ENCODE measurements at places on chromosomes 7 and 10.

GRCh38 chr7:100513212-100513810, 25.7 kb upstream of the AGFG2 start:
- no peak overlapping the region for H3K27ac ChIP-seq
- no peaks in the 10 kb centered on the region for H3K36me3 ChIP-seq
- no peaks in the 10 kb centered on the region for H3K4me1 ChIP-seq

DNA sequence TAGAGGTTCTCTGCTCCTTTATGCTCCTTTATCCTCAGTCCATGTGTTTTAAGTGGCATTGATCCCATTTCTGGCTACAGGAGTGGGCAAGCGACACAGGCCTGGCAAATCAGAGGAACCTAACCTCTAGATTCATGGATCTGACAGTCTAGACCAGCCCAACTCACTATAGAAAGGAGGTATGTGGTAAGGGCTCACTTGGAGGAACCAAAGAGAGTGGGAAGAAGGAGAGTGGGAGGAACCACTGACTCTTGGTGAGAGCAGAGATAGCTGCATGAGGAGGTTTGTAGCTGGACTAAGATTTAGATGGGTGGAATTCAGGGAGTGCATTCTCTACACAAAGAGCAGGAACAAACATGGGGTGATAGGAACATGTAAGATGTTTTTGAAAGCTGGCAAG, 11.6 kb upstream of the FRAT1 start:
- no peak overlapping the region for H3K27ac ChIP-seq
- no peak for DNase-seq
- no peaks in the 10 kb centered on the region for H3K36me3 ChIP-seq

- peaks cover 7% of the 10 kb centered on the region for H3K36me3 ChIP-seq
- peaks cover 50% of the 10 kb centered on the region for H3K4me1 ChIP-seq
- peak; percentile 82 for DNase-seq
- no peaks in the 10 kb centered on the region for H3K27me3 ChIP-seq
Observed at GRCh38 chr10:104331208-104331838, 6.9 kb downstream of the ITPRIP start.

- H3K27me3 ChIP-seq: no peaks in the 10 kb centered on the region
- H3K4me3 ChIP-seq: no peak overlapping the region
- no peak overlapping the region for H3K27ac ChIP-seq
- DNase-seq: no peak
- no peaks in the 10 kb centered on the region for H3K36me3 ChIP-seq
Observed at GRCh38 chr10:28012990-28013515, 14.2 kb upstream of the ODAD2 start.

All from endodermal cell (in vitro differentiated cells).